Ascending aorta (tissue), 2 donors: ENCODE measurements at places on chromosomes 12 and 14. TPM values are rescaled to one million over a fixed set of nuclear protein-coding genes. Genes with fewer than 3 reads are reported as not detected.
A peak's percentile ranks its signal among the peaks of the same experiment; 100 is the strongest.

DNA sequence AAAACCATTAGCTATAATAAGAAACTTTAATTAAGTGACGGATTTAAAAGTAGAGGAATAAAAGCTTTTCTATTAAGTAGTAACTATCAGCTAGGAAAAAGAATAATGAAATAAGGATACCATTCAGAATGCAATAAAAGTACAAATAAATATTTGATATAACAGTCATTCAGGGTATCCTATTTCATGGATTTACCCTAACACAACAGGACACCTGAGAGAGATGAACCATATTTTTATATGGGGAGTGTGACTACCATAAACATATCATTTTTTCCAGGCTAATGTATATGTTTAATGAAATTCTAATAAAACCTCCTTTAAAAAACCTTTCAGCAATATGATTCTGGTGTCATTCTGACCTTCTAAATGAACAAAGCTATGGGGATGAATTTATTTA is 393.8 kb downstream of the SNAPC1 start:
- H3K36me3 ChIP-seq, result no peaks in the 10 kb centered on the region
- no peak for DNase-seq
- H3K27me3 ChIP-seq, result no peaks in the 10 kb centered on the region
- H3K4me1 ChIP-seq, result no peaks in the 10 kb centered on the region
- no peak overlapping the region for H3K4me3 ChIP-seq
- H3K27ac ChIP-seq, result no peak overlapping the region

GRCh38 chr12:15856097-15856982 is 25.8 kb upstream of the STRAP start:
- H3K36me3 ChIP-seq, result no peaks in the 10 kb centered on the region
- H3K4me3 ChIP-seq, result no peak overlapping the region
- no peak overlapping the region for H3K27ac ChIP-seq

GRCh38 chr14:94805680-94806288 is 35.9 kb upstream of the GSC start:
- H3K4me3 ChIP-seq, result no peak overlapping the region
- no peaks in the 10 kb centered on the region for H3K27me3 ChIP-seq
- no peaks in the 10 kb centered on the region for H3K36me3 ChIP-seq
- H3K4me1 ChIP-seq, result no peaks in the 10 kb centered on the region
- H3K27ac ChIP-seq, result no peak overlapping the region

SERPINA1 gene
- 34.3 TPM for total RNA-seq

DNA sequence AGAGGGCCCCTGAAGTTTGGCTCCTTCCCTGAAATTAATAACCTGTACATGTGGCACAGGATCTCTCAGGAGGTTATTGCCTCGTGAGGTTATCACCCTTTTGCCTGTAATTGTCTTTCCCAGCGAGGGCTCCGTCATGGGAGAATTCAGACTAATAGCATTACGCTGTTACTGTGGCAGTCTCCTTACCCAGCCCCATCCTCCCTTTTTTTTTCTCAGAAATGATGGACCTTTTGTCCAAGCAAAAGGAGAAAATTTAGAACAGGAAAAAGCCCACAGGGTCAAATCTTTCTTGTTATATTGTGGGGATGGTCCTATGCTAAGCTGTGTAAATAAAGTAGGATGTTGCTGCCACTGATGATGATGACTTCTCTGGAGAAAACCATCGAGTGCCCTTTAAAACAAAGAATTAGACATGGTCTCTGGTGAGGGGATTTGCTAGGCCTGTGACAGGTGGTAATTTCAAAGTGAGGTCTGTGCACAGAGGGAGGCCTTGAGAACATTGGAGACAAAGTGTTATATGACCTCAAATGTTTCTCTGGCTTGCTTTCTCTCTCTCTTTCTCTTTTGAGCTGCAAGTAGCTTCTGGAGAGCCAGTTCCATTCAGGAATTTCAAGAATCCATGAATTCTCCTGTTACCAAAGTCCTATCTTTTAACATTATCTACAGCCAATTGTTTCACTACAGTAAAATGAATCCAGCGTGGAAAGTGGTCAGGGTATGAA is 357.2 kb downstream of the BMP4 start:
- H3K4me3 ChIP-seq, result no peak overlapping the region
- no peaks in the 10 kb centered on the region for H3K4me1 ChIP-seq
- H3K27ac ChIP-seq, result no peak overlapping the region
- DNase-seq, result no peak

DNA sequence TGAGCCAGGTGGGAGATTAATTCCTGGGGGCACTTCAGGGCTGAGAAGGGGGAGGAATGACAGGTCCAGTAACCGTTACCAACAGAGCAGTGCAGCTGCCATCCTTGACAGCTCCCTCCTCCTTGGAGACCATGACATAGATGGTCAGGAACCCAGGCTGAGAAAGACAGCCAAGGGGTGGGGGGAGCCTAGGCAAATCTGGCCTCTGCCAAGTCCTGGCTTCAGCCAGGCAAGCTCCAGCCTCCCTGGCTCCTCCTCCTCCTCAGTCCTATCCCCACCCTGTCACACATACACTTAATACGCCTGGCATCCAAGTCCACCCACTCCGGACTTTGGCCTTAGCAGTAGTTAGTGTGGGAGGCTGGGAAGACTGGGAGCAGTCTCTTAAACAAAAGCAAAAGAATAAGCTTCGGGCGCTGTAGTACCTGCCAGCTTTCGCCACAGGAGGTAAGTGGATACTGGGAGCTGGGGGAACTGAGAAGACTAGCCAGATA is at the start of gene RDH5:
Gene RDH5, plus strand, starts transcription at position 323 of the 494 bp plus-strand sequence. CDS start 792 bp downstream, outside the sequence.
- peaks cover 46% of the 10 kb centered on the region for H3K4me1 ChIP-seq
- H3K4me3 ChIP-seq, result peak within 1 kb of the TSS; percentile 52

DNA sequence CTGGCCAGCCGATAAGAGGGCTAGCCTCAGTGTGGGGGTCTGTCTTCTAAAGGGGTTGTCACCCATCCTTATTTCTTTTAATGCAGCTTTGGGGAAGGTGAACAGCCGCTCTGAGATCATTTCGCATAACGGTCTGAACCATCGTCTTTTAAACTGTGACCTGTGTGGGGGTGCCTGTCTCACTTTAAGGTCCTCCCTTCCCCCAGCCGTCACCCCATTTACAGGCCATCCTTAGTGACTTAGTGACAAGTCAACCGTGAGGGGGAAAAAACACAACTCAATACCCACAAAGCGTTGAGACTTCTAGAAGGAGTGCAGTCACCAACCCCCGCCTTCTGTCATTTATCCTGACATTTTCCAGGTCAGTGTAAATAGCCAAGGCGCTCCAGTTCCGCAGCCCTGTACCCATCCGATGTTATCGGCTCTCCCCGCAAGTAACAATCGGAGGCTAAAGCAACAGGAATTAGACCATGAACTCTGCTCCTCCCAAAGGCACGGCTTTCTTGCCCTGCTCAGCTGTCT is 505 bp upstream of the DENND5B start:
- peaks cover 4% of the 10 kb centered on the region for H3K4me1 ChIP-seq
- DNase-seq, result no peak
- no peaks in the 10 kb centered on the region for H3K36me3 ChIP-seq
- H3K4me3 ChIP-seq, result peak overlapping the region; percentile 78

TESPA1 gene
- not detected for total RNA-seq

SPIC gene
- not detected for total RNA-seq

GRCh38 chr12:68190301-68190700 is 30.8 kb upstream of the IFNG start:
- H3K36me3 ChIP-seq, result no peaks in the 10 kb centered on the region
- H3K27me3 ChIP-seq, result no peaks in the 10 kb centered on the region
- H3K4me1 ChIP-seq, result no peaks in the 10 kb centered on the region
- DNase-seq, result no peak
- H3K4me3 ChIP-seq, result no peak overlapping the region

DNA sequence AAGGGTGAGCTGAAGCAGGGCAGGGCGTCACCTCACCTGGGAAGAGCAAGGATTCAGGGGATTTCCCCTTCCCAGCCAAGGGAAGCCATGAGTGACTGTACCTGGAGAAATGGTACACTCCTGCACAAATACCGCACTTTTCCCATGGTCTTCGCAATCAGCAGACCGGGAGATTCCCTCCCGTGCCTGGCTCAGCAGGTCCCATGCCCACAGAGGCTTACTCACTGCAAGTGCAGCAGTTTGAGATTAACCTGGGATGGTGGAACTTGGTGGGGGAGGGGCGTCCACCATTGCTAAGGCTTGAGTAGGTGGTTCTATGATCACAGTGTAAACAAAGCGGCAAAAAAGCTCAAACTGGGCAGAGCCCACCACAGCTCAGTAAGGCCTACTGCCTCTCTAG is 11.0 kb upstream of the DHRS4 start:
- no peak overlapping the region for H3K4me3 ChIP-seq
- DNase-seq, result no peak
- H3K27ac ChIP-seq, result no peak overlapping the region
- no peaks in the 10 kb centered on the region for H3K4me1 ChIP-seq
- no peaks in the 10 kb centered on the region for H3K36me3 ChIP-seq
- no peaks in the 10 kb centered on the region for H3K27me3 ChIP-seq

TECPR2 gene
- total RNA-seq, result 27.0 TPM

DNA sequence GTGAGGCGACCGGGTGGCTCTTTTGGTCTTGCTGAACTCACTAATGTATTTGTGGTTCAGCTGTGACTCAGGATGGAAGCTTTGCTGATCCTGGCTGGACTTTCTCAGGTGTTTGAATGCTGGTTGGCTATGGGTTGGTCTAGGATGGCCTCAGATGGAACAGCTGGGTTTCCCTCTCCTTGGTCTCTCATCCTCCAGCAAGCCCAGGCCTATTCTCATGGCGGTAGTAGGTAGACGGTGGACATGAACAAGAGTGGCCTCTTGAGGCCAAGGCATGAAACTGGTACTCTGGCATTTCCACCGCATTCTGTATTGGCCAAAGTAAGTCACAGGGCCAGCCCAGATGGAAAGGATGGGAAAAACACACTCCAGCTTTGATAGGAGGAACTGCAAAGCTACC is 11.8 kb upstream of the POLR3B start:
- H3K36me3 ChIP-seq, result peaks cover 5% of the 10 kb centered on the region
- no peaks in the 10 kb centered on the region for H3K4me1 ChIP-seq
- no peak for DNase-seq
- no peaks in the 10 kb centered on the region for H3K27me3 ChIP-seq
- H3K27ac ChIP-seq, result no peak overlapping the region
- H3K4me3 ChIP-seq, result no peak overlapping the region

VRTN gene
- total RNA-seq, result not detected

DNA sequence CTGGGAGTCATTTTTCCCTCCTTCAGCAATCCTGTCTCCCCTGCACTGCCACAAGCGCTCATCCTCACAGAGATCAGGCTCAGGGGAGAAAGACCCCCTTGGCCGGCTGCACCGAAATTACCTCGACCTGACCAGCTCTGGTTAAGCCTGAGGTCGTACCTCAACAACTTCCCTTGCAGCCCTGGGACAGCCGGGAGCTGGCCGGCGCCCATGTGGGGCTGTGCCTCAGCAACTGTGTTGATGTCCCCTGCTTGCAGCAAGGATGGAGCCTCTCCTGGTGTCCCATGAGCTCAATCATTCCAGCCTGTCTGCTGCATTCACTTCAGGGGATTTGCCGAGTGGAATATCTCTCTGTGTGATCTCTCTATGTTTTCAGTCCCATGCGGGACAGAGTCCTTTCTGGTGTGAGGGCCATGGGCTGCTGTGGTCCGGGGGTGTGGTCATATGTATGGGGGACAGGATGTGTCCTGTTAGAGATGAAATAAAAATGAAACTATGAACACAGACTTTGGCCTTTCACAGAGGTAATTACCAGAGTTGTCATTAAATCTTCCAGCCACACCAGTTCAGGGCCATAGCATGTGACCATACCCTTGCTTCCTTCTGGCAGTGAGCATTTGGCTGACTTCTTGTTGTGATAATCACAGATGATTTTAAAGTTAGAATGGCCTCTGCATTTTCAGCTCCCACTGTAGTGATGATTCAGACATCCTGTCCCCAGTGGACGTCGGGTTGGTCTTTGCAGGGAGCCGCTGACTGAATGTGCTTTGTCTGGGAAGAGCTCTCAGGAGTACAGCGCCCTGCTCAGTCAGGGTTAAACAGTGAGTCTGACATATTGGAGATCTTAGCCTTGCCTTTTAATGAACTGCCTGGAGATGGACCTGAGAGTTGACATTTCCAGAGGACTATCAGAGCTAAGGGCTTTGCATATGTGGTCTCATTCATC is 405.9 kb downstream of the AACS start:
- no peaks in the 10 kb centered on the region for H3K4me1 ChIP-seq
- no peak overlapping the region for H3K4me3 ChIP-seq
- H3K27ac ChIP-seq, result no peak overlapping the region
- no peak for DNase-seq
- no peaks in the 10 kb centered on the region for H3K27me3 ChIP-seq

DNA sequence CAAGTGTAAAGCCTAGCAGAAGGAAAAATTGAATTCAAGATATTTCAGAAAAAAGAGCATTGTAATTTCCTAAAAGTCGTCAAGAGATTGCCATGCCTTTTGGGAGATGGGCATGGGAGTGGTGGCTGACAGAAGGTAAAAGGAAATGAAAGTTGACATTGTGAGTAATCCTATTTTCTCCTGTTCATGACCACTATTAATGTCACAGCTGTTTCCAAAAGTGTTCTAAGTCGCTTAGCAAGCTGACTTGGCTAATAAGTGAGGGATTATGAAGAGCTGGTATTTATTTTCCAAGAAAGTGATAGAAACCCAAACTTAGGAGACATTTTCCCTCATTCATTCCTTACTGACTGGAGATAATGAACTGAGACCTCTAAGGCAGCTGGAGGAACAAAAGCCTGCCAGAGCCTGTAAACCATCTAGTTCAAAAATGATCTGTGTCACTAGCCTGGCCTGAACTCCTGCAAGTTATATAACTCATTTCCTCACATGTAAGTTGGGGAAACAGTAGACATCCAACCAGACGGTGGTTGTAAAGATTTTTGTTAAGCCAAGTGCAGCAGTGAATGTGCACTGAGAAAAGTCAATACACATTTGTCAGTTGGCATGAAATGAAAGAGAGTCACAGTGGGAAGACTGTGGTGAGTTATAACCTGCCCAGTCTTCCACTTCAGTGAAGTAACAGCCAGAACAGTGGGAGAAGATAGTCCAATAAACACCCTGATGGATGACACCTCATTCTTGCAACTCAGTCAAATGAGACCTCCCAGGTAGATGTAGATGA is 75.8 kb downstream of the DIO2 start:
- H3K27me3 ChIP-seq, result no peaks in the 10 kb centered on the region
- no peaks in the 10 kb centered on the region for H3K36me3 ChIP-seq
- H3K27ac ChIP-seq, result no peak overlapping the region
- no peaks in the 10 kb centered on the region for H3K4me1 ChIP-seq
- H3K4me3 ChIP-seq, result no peak overlapping the region

B4GALNT3 gene
- 10.4 TPM for total RNA-seq

NDRG2 gene
- 216 TPM for total RNA-seq

LMO3 gene
- total RNA-seq, result 20.2 TPM

- H3K27me3 ChIP-seq, result no peaks in the 10 kb centered on the region
- peaks cover 24% of the 10 kb centered on the region for H3K4me1 ChIP-seq
These were observed at the start of gene CKAP4 for GRCh38 chr12:106247674-106248311. CKAP4 (minus strand) TSS chr12:106248020; CDS start chr12:106247851, 169 bp downstream.

GRCh38 chr12:119666226-119666795 is 1.6 kb upstream of the PRKAB1 start:
- DNase-seq, result no peak
- H3K4me3 ChIP-seq, result no peak overlapping the region
- peaks cover 3% of the 10 kb centered on the region for H3K36me3 ChIP-seq
- H3K27ac ChIP-seq, result peak overlapping the region; percentile 8
- peaks cover 22% of the 10 kb centered on the region for H3K4me1 ChIP-seq
- no peaks in the 10 kb centered on the region for H3K27me3 ChIP-seq

GRCh38 chr12:18810537-18811253 is 72.8 kb downstream of the CAPZA3 start:
- H3K4me1 ChIP-seq, result no peaks in the 10 kb centered on the region
- no peaks in the 10 kb centered on the region for H3K36me3 ChIP-seq
- no peak for DNase-seq
- no peak overlapping the region for H3K4me3 ChIP-seq
- no peak overlapping the region for H3K27ac ChIP-seq
